Central memory CD4-positive, alpha-beta T cell (primary cell): ENCODE measurements at places on chromosomes 16 and 17.
A peak's percentile ranks its signal among the peaks of the same experiment; 100 is the strongest.

- no peak for DNase-seq
Measured at GRCh38 chr16:57893559-57894389, 77.2 kb downstream of the CNGB1 start.

DNA sequence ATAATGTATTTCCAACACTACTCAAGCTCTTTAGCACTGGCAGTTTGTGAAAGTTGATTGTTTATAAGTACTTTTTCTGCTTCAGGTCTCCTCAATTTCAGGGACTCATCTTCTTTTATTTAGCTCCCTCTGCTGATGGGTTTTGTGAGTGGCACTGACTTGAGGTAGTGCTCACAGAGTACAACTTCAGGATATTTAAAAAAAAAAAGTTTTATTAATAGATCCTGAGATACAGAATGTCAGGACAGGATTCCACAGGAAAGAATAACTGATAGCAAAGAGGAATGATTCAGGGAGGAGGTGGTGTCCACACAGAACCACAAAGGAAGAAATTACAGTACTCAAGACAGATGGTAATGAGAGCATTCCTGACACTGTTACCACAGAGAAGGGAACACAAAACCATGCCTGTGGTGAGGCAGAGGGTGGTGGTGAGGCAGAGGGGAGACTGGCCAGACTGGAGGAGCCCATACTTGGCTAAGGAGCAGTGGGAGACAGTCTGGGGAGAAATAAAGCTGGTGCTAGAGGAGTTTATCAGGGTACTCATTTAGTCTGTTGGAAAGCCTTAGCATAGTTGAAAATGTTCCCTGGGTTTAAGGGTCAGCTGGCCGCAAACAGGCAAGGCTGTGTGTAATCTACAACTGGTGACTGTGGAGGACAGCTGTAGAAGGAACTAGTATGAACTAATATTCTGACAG lies 63.7 kb downstream of the SPAG9 start:
- peak; percentile 28 for DNase-seq

DNA sequence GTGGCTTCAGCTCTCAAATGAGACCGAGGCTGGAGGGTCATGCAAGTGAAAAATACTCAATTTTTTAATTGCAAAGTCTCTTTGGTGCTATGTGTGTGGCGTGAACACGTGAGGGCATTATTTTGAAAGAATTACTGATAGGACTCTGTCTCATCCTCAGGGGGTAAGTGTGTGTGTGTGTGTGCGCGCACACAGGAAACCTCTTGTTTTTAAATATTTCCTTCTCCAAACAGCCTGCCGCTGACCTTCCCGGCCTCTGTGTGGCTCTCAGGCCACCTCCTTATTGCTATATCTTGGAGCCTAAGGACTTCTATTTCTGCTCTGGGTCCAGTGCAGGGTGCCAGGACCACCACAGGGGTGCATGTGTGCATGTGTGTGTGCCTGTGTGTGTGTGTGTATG lies 99.7 kb downstream of the CMIP start:
- DNase-seq = no peak

DNA sequence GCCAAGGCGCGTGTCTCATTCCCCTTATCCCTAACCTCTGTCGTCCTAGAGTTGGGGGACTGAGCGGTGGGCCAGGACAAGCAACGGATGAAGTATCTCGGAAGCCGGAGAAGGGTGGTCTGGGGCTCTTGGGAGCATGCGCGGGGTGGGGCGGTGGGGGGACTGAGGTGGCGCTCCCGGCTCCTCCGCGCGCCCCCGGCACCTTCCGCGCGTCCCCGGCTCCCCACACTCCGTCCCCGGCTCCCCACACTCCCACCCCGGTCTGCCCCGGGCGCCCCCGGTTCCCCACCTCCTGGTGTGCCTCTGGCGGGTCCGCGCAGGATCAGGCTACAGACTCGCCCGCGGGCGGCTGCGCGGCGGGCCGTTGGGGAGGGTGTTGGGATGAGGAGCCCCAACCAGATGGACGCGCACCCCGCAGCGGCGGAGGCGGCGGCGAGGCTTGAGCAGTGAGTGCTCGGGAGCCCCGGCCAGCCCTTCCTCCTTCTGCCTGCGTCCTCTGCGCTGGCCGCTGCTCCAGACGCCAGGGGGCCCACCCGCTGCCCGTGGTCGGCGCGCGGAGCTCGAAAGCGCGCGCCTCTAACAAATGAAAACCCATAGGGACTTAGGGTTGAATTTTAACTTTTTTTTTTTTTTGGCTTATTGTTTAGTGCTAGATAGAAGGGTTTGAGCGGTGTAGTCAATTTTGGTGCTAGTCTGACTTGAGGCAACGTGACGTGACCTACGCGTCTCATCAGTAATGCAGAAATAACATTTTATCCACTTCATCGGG lies 5.6 kb upstream of the CRYM start:
- no peak for DNase-seq

- no peak for DNase-seq
Measured at GRCh38 chr17:67519801-67520251, 142.7 kb downstream of the PITPNC1 start.

DNA sequence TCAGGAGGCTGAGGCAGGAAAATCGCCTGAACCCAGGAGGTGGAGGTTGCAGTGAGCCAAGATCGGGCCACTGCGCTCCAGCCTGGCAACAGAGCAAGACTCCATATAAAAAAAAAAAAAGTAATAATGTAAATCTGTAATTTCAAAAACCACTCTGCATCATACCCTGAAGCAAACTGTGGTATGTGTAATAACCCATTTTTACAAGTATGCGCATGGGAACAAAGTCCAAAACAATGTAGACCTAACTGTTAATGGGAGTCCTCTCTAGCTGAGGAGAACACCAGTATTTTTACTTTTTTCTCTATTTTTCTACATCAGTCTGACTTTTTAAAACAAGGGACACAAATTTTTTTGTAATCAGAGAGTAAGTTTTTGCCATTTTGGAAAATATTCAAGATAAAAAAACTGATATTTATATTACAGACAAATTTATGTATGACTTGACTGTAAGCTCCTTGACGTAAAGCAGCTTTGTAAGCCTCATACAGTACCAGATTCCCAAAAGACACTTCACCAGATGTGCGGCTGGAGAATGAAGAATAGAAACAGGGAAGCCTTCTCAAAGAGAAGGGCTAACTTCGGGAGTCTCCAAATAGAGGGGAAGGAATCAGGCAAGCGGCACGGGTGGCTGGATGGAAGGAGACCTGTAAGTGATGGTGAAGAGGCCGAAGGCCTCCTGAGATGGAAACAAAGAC lies 25.7 kb downstream of the CMTM4 start:
- DNase-seq = no peak

- DNase-seq = no peak
Measured at GRCh38 chr17:77497578-77497934, 356.8 kb downstream of the SEC14L1 start.

DNA sequence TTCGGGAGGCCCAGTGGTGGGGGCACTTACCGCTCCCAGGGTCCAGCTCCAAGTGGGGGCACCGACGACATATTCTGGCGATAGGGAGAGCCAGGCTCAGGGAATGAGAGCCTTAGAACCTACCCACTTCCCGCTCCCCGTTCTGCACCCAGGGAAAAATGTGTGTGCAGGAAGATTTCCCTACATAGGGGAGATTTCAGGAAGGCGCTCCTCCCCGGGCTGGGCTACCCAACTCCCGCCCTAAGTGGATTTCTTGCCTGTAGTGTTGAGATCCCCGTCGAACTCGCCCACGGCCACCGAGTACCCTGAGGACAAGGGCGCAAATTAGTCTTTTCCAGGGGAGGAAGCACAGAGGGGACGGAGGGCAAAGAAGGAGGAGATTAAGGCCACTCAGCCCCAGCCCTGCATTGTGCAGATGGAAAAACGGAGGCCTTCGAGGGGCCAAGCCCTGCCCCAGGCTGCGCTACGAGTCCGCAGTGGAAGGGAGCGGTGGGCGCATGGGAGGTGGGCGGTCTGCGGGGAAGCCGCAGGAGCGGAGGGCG lies 5.1 kb downstream of the ITGA2B start:
- DNase-seq = no peak

- DNase-seq = peak; percentile 64
Measured at GRCh38 chr16:56643080-56643778, 4.8 kb downstream of the MT1A start.

DNA sequence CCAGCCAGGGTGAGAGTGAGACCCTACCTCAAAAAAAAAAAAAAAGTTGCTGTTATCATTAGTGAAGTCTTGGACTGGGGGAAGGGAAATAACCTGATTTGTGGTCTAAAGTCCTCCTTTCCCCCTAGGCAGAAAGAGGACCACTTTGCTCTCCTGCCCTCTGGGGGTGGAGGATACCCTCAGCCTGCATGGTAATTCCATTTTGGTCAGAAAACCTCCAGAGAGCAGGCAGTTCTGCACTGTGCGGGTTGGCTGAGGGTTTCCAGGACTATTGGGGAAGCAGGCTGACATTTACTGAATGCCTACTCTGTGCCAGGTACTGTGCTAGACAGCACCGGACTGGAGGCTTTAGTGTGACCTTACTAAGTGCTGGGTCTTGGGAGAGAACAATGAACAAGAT lies 2.6 kb downstream of the ADAP2 start:
- no peak for DNase-seq

GRCh38 chr17:80476877-80477646 lies 655 bp upstream of the NPTX1 start:
- DNase-seq = no peak

GRCh38 chr17:59028328-59028727 lies 78.4 kb downstream of the TRIM37 start:
- no peak for DNase-seq

DNA sequence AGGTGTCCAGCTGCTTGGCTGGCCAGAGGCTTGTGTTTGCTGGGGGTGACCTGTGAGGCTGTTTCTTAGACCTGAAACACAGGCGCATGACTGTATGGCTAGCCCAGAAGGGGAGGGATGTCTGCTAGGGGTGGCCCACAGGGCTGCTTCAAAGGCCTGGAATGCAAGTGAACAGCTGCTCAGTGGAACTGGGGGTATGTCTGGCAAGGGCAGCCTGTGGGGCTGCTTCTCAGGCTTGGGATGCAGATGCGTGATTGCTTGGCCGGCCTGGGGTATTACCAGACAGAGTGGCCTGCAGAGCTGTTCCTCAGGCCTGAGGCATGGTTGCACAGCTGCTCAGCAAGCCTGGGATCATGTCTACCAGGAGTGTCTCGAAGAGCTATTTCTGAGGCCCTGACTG lies 20.5 kb downstream of the TANC2 start:
- DNase-seq = no peak

DNA sequence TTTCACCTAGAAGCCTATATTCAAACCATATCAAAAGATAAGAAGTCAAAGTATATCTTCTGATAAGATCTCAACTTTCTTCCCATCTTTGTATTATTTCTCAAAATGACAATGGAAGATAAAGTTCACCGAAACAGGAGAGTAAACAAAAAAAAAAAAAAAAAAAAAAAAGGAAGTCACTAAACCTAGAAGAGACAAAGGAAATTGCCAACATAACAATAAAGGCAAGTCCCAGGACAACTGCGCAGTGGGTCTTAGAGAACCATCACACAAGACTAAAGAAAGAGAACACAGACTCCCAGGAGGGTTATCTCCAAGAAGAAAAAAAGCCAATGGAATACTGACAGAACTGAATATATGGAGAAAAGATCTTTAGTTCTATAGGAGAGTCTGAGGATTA lies 65.7 kb downstream of the SMURF2 start:
- DNase-seq = no peak

- DNase-seq = no peak
Measured at GRCh38 chr16:31260136-31260931, 559 bp downstream of the ITGAM start.

GRCh38 chr16:30619638-30620037 lies 9.4 kb upstream of the ZNF689 start:
- DNase-seq = no peak
